ENCODE measurements at places on chromosomes 3 and 15.

- DNase-seq = no peak
Observed at GRCh38 chr3:168331756-168332155, 236.0 kb upstream of the GOLIM4 start.

DNA sequence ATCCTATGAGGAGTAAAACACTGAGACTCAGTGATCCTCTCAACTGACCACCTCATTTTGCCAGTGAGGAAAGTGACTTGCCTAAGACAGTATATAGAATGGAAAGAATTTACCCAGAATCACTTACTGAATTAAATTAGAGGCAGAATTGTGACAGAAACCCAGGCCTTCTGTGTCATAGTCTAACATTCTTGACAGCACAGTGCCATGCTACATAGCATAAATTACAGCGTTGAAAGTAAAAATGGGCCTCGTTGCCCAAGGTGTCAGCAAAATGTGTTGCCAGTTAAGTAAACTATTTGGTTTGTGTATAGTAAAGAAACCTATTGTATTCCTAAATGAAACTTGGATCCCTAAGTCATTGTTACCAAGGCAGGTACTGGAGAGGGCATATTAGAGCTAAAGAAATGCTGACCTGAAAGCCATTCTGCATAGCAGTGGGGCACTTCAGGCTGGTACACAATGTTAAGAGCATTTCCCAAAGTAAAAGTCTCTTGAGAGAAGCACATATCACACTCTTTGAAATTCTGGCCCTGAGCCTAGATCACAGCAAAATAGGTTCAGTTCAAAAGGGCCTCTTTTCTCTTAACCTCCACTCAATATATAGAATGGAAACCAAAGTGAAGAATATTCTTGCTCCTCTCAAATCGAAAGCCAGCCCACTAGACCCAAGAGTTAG, 53.8 kb downstream of the HMG20A start:
- no peak for DNase-seq

- DNase-seq = peak; percentile 93
Observed at GRCh38 chr3:47824541-47825473, 21.9 kb downstream of the DHX30 start.

GRCh38 chr15:64950888-64951287, 38.8 kb downstream of the SPG21 start:
- DNase-seq = no peak

- no peak for DNase-seq
Observed at GRCh38 chr15:99210334-99210733, 39.0 kb downstream of the TTC23 start.

- DNase-seq = no peak
Observed at GRCh38 chr3:112315791-112316190, 17.2 kb upstream of the CD200 start.
